ENCODE measurements at places on chromosomes 12 and 14. TPM values are rescaled to one million over a fixed set of nuclear protein-coding genes. Genes with fewer than 3 reads are reported as not detected.
A peak's percentile ranks its signal among the peaks of the same experiment; 100 is the strongest.

- DNase-seq, result no peak
Observed at GRCh38 chr12:112598626-112599025, 179.9 kb downstream of the PTPN11 start.

DNA sequence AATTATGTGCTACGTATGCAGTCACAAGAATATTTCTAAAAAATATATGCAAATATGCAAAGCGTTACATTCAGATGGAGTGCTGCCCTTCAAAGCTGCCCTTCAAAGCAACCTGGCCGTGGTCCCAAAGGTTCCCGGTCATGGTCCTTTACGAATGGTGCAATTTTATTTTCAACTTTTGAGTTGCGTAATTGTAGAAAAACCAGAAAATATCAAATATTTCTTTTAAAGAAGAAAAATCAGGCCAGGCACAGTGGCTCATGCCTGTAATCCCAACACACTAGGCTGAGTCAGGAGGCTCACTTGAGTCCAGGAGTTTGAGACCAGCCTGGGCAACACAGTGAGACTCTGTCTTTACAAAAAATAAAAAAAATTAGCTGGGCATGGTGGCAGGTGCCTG lies 21.4 kb downstream of the CLSTN3 start:
- no peak for DNase-seq

DIO3 gene
- total RNA-seq, result 0.85 TPM

TSPAN9 gene
- total RNA-seq, result 22.4 TPM

GPR68 gene
- 1.1 TPM for total RNA-seq

GRCh38 chr12:27213830-27214787 lies 30.0 kb upstream of the STK38L start:
- DNase-seq, result no peak

- DNase-seq, result no peak
Observed at GRCh38 chr12:117334051-117334450, 27.4 kb downstream of the NOS1 start.

GRCh38 chr12:101941306-101942249 lies 64.2 kb downstream of the DRAM1 start:
- no peak for DNase-seq

GRCh38 chr12:120980800-120981368 lies 2.5 kb downstream of the HNF1A start:
- no peak for DNase-seq

GRCh38 chr14:101839236-101839635 lies 77.7 kb downstream of the PPP2R5C start:
- DNase-seq, result no peak

GRCh38 chr14:81384900-81385299 lies 15.2 kb downstream of the STON2 start:
- DNase-seq, result no peak

GRCh38 chr12:50062728-50063460 lies 5.5 kb downstream of the ASIC1 start:
- peak; percentile 40 for DNase-seq

DNA sequence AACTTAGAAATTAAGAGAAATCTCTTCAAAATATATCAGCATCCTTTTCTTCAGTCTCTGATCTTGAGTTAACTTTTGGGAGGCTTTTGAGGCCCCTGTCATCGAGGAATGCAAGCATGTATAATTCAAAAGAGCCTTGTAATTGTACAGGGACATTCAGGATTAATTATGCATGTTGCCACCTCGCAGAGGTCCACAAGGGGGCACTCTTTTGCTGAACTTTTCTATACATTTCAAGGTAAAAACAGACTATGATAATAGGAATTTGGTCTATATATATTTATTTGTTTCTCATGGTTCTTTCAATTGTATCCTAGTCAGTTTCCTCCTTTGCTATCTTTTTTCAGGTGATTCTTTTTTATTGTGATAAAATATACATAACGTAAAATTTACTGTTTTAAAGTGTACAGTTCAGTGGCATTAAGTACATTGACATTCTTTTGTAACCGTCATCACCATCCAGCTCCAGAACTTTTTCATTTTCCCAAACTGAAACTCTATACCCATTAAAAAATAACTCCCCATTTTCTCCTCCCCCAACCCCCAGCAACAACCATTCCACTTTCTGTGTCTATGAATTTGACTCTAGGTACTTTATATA lies 47.0 kb upstream of the SLC2A13 start:
- DNase-seq, result no peak

TEDC1 gene
- total RNA-seq, result 24.5 TPM

All from H7 (cell line).